Substantia nigra (tissue), 51 donors: ENCODE measurements at places on chromosomes 6 and 20.
A peak's percentile ranks its signal among the peaks of the same experiment; 100 is the strongest.

DNA sequence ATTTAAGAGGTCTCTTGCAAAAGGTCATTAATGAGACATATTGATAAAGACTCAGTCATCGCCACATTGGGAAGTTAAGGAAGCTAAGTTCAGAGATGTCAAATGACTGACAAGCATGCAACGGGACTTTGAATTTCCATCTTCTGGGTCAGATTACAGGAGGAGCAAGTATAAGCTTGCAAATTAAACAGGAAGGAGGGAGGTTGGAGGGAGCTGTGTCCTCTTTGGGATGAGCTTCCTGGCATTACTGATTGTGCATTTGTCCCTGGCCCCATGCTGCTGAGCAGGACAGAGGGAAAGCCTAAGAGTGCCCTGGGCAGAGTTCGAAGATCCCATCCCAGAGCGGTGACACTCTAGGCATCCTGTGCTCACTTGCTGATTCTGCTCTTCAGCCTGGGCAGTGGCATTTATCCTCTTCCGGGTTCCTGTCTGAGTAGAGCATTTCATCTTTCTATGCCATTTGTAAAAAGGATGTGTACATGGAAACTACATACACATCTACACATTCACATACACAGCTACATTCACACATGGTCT lies 40.5 kb downstream of the SLC22A1 start:
- DNase-seq: no peak

DNA sequence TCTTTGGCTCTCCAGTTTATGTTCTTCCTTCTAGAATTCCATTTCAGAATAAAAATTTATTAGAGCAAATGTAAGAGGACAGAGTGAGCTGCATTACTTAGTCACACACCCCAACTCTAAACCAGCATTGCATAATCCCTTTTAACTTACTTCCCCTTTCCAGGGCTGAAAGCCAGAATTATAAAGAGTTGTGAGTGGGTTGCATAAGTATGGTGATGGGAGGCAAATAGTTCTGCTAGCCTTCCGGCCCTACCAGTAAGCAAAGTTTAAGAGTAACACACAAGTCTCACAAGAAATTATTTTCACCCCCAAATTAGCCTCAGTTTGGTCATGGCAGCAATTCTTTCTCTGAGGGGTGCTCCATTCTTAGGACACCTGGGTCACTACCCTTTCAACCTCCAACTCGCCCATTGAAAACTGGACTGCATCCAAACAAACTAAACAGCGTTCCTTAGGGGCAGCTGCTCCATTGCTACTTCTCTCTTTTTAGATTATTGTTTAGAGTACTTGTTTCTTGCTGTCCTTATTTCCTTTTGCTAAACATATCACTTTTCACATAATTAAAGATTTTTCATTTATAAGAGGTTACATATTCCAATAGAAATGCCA lies 1.6 kb downstream of the KIAA0408 start:
- no peak for DNase-seq

DNA sequence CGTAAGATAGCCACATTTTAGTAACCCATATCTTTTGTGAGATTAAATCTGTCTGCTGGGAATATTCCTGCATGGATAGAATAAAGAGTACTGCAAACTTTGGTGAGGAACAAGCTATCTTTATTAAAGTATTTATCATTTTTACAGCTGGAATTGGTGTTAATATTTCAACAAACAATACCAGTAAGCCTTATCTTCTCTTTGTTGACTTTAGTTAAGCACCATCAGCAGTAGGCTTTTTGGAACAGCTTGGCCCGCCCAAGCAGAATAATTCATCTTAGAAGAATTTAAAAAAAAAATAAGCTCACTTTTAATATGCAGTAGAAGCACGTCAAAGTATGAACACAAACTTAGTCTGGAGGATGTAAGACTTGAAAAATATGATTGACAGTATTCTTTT lies 917.8 kb upstream of the ADGRB3 start:
- no peak for DNase-seq

- DNase-seq: no peak
Measured at GRCh38 chr20:35339007-35339406, 46.8 kb upstream of the FAM83C start.

DNA sequence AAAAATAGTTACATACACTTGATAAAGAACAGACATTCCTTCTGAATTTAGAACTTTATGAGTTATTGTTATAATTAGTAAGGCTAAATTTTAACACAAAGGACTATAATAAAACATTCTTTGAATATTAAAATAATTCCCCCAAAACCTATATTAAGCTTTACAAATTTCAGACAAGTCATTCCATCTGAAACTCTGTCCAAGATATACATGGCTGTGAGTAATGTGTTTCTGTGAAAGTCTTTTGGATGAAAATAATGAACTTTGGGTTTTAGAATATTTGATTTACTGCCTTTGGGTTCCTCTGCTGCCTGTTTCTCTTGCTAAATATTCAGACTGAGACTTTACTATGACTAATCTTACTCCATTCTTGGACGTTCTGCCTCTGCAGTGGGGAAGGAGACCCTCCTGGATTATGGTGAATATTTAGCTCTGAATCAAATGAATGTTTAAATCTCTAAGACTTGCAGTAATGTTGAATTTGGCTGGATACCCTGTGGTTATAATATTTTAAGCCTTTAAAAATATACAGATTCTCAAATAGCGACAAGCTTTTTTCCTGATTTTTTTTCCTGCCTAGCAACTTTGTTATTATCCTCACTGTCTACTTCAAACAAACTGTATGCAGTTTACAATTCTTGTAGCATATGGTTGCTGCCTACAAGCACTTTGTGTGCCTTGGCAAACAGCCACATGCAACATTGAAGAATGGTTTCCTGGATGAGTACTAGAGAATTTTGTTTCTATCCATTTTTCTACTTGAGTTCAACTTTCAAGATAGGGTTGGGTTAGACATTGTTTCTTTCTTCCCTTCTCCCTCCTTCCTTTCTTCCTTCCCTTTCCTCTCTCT lies 51.4 kb downstream of the TXLNB start:
- DNase-seq: no peak

GRCh38 chr6:82205930-82206392 lies 41.6 kb downstream of the IBTK start:
- no peak for DNase-seq

- DNase-seq: no peak
Measured at GRCh38 chr20:37386505-37387251, 40.7 kb downstream of the SRC start.

GRCh38 chr20:50012282-50013263 lies 29.8 kb downstream of the SNAI1 start:
- no peak for DNase-seq

GRCh38 chr6:54185885-54186284 lies 74.6 kb downstream of the MLIP start:
- no peak for DNase-seq

- no peak for DNase-seq
Measured at GRCh38 chr6:139431602-139431956, 57.1 kb upstream of the CITED2 start.

DNA sequence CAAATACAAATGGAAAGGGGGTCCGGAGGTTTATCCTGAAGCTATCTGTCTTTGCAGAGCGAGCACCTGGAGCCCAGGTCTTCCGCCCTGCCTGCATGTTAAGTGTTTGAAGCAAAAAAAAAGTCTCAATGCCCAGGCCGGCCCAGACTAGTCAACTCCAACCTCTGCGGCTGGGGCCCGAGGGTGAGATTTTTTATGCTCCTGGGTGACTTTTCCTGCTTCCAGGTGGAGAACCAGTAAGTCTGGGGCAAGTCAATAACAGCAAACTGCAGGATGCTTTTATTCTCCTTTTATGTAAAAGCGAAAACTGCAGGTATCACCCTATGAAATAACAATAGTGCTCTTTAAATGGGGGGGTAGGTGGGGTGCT lies 2.0 kb upstream of the ZBP1 start:
- no peak for DNase-seq

- no peak for DNase-seq
Measured at GRCh38 chr6:99905209-99906106, 88.6 kb downstream of the MCHR2 start.

- no peak for DNase-seq
Measured at GRCh38 chr20:32896521-32897280, 38.0 kb downstream of the EFCAB8 start.

DNA sequence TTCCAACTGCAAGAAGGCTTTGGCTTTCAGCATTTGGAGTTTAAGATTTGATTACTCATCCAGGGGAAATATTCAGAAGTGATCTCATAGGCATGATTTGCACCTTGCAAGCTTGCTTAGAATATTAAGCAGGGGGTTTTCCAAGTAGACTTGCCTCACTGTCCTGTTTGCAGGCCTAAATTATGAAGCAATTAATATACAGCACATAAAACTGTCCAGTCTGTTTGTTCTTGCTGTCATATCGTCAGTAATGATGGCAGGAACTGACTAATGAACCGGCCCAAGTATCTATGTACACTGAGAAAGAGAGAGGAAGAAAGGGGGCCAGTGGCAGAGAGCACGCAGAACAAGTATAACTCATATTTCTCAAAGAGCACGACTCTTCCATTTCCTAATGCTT lies 212.5 kb upstream of the SUPT3H start:
- DNase-seq: no peak

DNA sequence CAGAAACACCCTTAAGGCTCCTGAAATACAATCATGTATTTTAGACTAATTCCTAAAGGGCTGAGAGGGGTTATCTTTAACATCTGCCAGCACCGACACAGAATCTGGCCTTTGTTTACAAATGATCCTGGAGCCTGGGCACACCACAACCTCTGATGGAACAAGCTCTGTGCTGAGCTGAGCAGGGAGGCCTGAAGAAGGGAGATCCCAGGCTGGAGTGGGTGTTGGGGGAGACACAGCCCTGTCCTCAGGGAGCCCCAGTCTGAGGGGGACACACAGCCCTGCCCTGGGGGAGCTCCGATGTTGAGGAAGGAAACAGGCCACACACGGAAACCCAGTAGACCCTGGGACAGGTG lies 130.5 kb downstream of the VEGFA start:
- DNase-seq: no peak

DNA sequence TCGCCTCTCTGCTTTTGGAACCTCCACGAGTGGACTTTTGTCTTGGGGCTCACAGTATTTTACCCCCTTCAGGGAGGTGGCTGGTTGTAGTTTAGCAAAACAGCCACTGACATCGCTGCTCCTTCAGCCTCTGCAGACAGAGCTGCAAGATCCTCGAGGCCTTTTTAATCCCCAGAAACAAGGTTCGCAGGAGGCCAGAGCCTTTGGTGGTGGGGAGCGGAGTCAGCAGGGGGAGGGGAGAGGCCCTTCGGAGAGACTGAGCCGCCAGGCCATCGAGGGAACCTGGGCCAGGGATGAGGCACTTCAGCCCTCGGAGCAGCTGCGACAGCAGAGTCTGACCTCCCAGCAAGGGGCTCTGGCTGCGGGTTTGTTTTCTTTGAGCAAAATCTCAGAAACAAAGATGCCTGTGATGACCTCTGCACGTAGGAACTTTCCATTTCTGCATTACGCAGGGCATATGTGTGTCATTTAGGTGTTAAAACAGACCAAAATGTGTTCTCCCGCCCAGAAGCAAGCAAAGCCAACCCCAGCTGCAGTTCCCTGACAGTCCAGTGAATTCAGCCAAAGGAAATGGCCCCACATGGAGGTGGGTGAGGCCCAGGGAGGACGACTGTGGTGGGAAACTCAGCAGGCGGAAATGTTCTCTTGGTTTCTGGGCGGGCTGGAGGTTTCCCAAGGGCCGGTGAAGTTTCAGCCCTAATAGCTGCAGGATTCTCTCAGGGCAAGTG lies 171.2 kb upstream of the SULF2 start:
- DNase-seq: no peak

GRCh38 chr6:90202156-90202555 lies 94.5 kb downstream of the BACH2 start:
- no peak for DNase-seq

GRCh38 chr6:64197246-64197645 lies 561.6 kb downstream of the PHF3 start:
- DNase-seq: no peak

- no peak for DNase-seq
Measured at GRCh38 chr6:108565893-108566292, 5.2 kb downstream of the FOXO3 start.

GRCh38 chr6:134609716-134610261 lies 291.9 kb upstream of the SGK1 start:
- no peak for DNase-seq

GRCh38 chr20:48301189-48301588 lies 515.9 kb upstream of the SULF2 start:
- DNase-seq: no peak

DNA sequence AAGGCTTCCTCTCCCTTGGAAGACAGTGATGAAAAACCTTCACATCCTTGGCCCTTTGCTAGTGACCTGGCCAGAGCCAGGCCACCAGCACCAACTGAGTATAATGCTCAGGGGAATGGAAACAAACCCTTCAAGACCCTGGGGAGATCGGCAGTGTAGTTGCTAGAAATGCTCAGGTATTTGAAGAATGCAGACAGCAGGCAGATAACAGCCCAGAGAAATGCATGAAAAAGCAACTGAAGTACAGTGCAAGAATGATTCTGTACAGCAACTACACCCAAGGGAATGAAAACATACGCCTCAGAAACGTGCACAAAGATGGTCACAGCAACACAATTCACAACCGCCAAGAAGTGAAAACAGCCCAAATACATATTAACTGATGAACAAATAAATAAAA lies 41.1 kb downstream of the PPP1R3G start:
- no peak for DNase-seq

GRCh38 chr6:41937861-41938574 lies 3.6 kb downstream of the CCND3 start:
- DNase-seq: peak; percentile 47

- DNase-seq: no peak
Measured at GRCh38 chr20:37315021-37315451, 25.6 kb downstream of the MANBAL start.

GRCh38 chr6:147223736-147224135 lies 19.5 kb downstream of the STXBP5 start:
- DNase-seq: no peak

GRCh38 chr20:51258582-51259165 lies 235.8 kb upstream of the KCNG1 start:
- DNase-seq: no peak

DNA sequence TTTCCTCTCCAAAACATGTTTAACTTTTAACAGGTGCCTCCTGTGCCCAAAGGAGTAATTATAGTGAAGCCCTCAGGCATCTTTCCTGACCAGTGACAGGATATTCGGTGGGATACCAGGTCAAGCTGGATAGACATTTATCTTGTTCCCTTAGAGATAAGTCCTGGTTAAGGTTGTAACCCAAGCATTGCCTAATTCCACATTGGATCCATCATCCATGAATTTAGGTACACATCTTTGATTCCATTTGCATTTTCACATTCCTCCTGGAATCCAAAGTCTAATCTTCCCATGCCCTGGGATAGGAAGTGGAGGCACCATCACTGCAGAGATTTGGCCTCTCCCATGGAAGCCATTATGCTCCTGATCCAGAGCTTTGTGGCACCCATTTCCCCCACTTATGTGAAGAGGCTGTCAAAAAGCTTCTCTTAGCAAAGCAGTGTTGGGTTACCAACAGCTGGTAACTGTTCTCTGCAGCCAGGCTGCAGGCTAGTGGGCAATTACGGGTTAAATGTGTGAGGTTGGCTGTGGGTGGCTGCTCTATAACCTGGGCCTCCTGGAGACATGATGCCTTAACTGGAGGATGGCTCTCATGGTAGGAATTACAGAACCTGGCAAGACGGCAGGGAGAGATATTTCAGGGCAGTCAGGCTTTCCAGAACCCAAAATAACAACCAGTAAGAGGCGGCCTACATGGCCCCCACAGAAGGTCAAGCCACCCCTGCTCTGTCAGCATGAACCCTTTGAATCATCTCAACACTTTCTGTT lies 96.9 kb upstream of the VGLL2 start:
- DNase-seq: no peak

GRCh38 chr20:40781327-40782042 lies 92.4 kb upstream of the MAFB start:
- no peak for DNase-seq
